ENCODE measurements at places on chromosomes 1 and 21.

GRCh38 chr1:116767782-116768382 lies 13.7 kb downstream of the CD2 start:
- no peak for DNase-seq

- no peak for DNase-seq
Measured at GRCh38 chr1:19260211-19261138, 8.9 kb downstream of the MRTO4 start.

DNA sequence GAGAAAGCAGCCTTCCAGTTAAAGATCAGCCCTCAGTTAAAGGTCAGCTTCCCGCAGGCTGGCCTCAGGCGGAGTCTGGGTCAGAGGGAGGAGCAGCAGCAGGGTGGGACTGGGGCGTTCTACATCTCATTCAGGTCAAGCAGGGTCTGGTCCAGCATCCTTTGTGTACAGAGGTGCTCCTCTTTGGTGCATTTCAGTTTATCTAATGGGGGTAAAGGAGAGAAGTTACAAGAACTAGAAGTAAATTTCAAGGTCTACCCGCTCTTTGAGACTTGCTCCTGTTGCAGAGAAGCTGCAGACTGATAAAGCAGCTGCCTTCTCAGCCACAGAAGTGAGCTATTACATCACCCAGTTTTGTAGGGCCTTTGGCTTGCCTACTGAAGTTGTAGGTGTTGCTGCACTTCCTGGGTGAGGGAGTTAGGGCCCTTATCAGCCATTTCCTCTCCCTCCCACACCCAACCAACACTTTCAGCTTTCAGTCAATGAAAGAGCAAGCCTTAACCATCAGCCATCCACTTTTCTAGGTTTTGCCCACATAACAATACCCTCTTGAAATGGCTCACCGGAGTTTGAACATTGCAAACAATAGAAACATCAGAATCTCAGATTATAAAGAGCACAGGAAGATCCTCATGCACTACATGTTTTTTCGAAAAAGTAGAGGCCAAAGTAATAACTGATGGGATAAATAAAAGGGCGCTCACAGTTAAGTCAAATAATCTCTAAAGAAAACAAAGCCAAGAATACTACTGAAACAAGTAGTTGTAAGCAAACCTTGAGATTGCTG lies 2.8 kb upstream of the NUP210L start:
- peak; percentile 48 for DNase-seq

GRCh38 chr1:919271-919872 lies 4.4 kb upstream of the SAMD11 start:
- no peak for DNase-seq

- no peak for DNase-seq
Measured at GRCh38 chr1:93651695-93652094, 29.9 kb downstream of the BCAR3 start.

Measured in activated CD8-positive, alpha-beta memory T cell treated with anti-CD3 and anti-CD28 coated beads for 48 hours (primary cell).